ENCODE measurements at places on chromosomes 6 and 20.

DNA sequence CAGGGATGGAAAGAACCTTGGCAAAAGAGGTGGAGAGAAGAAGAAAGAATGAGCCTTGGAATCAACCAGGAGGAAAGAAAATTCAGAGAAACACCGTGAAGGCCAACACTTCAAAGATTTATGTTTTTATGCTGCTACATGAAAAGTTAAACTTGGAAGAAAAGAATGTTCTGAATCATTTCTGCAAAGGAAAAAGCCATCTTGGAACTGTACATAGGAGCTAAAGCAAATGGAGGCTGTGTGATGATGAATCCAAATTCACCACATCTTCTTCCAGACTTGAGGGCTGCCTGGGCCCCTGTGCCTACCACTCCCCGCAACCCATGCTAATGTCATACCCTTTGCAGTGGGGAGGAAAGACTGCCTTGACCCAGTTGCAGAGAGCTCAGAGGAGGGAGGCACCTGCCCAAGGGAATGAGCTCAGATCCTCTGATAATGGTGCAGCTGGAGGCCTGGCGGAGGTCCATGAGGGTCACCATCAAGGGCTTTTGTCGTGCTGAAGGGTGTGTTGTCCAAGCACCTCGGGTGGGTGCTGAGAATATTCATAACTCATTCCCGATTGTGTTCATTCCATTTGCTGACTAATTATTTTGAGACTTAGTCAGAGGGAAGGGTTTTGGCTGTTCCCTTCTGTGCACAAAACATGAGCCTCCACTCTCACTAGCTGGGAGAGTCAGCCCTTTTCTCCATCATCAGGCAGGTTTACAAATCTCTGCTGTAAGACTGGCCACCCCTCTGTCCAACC is 245.8 kb upstream of the JAG1 start:
- no peak for DNase-seq

DNA sequence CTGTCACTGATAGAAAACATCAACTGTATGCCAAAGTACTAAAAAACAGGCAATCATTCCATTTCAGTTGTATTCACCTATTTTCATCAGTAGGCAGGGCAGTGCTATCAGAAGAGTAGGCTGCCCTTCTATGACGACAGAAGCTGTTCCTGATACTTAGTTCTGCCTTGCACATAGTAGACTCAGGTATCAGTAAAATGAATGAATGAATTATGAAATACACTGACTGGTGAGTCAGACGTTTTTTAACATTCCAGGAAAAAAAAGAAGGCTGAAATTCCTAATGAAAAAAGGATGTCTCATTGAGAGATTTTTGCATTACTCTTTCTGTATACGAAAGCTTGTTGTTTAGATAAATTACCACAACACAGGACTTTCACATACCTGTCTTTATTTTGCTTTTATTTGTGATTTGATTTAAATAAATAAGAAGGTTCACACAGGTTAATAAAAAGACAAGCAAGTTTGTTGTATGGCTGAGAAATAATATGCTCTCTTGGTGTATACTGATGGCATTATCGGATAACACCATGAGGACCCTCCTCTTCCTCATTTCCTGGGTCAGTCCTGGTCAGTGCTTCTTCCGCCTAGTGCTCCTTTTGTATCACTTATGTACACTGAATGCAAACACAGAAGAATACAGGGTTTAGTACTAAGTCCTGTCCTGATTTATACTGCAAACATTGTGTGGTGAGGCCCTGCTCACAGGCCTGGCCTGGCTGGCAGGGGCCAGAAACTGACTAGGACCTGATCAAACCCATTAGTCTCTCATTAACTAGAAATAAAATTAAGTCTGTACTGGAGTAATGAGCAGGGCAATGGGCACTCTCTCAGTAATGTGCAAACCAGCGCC is 39.4 kb upstream of the SPDEF start:
- no peak for DNase-seq

DNA sequence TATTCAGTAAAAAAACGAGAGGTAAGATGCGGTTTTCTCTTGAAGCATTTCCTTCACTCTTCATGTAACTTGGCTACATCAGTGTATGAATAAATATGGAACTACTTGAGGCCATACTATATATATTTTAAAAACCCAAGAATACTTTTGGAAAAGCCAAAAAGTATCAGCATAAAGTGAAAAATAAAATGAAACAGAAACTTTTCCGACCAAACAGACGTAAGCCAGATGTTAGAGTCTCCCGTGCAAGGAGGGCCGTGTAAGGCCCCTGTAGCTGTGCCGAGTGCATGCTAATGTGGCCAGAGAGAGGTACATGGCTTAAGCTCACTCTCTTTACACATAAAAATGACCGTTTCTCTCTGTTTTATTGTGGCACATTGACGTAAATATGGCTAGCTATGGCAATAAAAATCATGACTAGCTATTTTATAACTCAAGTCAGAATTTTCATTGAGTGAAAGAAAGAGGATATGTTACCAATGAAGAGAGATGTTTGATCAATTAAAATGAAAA is 140.1 kb upstream of the GMDS start:
- no peak for DNase-seq

DNA sequence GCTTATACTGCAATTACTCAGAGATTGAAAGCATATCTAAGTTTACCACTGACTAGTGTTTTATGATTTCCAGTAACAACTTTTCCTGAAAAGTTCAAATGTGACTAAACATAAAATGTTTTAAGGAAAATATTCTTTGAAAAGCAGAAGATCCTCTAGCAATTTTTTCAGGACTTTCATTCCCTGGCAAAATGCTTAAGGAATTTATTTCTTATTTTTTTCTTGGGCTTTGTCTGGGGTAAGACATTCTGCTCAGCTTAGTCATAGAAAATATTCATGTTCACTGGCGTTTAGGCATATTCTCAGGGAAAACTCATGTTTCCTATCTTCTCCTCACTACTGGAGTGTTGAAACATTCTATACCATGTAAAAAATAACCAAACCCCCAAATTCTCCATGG is 235.3 kb upstream of the CEP162 start:
- DNase-seq = no peak

DNA sequence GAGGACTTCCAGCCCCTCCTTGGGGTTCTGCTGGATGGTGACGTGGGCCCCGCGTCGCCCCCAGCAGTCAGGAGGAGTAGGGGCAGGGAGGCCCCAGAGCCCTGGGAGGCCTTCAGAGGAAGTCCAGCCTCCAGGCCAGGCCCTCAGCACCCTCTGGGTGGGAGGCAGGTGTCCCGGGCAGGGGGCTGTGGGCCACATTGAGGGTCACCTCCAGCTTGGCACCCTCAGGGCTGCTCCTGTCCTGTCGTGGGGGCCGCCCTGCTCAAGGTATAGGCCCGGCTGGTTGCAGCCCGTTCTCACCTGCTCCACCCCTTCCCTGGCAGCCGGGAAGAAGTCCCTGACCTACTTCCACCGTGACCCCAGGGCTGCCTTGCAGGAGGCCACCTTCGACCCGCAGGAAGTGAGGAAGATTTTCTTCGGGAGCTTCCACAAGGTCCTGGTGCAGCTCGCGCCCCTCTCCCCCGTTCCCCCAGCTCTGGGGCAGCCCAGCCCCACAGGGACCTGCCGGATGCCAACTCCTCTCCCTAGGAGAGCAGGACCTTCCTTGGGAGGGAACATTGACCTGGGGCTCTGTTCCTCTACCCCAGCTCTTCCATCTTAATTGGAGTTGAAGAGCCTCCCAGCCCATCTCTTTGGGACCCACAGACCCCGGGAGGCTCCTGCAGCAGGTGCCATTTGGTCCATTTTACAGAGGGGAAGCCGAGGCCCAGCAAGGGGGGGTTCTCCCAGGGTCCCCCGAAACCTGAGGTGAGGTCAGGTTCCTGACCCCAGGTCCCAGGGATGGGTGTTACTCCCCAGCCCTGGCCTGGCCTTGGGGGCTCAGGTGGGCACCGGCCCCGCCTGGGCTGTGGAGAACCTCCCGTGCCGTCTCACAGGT is 26.4 kb downstream of the COL20A1 start:
- no peak for DNase-seq

GRCh38 chr6:37105148-37106050 is 64.6 kb upstream of the PIM1 start:
- DNase-seq = no peak

GRCh38 chr6:91485047-91485446 is 898.2 kb upstream of the MAP3K7 start:
- no peak for DNase-seq

All from stimulated activated CD4-positive, alpha-beta T cell treated with anti-CD3 and anti-CD28 coated beads, TNF-alpha, amount 100 ng/mL, for 4 hours (primary cell).